ENCODE measurements at places on chromosomes 7 and 10. TPM values are rescaled to one million over a fixed set of nuclear protein-coding genes. Genes with fewer than 3 reads are reported as not detected.

Gene STX1A
- 10.6 TPM for total RNA-seq

Gene RELN
- total RNA-seq = not detected

Gene C10orf62
- total RNA-seq = not detected

DNA sequence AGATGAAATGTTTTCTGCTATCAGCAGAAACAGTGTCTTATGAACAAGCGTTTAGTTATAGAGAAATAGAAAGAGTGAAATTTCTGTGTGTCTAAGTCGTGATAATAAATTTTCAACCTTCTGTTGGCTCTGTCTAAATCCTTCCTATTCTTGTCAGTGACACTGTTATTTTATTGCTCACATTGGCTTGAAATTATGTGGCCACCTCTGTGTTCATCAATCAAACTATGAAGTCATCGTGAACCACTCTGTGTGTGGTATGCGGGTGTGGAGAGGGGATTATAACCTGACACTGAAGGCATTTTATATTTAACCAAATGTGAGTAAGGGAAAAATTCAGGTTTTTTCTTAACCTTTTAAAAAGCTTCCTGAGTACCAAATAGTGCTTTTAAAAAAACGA, 12.3 kb downstream of the AOAH start:
- H3K36me3 ChIP-seq = peaks cover 56% of the 10 kb centered on the region
- DNase-seq = no peak
- no peak overlapping the region for H3K27ac ChIP-seq
- H3K4me3 ChIP-seq = no peak overlapping the region
- no peaks in the 10 kb centered on the region for H3K27me3 ChIP-seq
- peaks cover 44% of the 10 kb centered on the region for H3K4me1 ChIP-seq

DNA sequence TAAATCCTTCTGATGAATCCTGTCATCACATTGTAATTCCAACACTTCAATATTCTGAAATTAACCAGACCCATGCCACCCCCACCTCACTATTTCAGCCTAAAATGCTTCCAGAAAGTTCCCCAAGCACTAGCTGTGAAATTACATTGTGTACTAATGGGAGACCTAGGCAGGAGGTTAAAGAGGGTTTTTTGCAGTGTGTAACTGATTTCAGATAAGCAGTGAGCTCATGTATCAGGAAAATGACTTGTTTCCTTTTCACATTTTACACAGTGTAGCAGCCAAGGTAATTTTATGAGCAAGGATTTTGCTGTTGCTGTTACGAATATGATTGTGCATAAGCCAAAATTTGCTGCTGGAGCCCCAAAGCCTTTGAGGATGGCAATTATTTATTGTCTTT, 129.0 kb downstream of the INHBA start:
- no peaks in the 10 kb centered on the region for H3K36me3 ChIP-seq
- DNase-seq = no peak
- H3K4me1 ChIP-seq = no peaks in the 10 kb centered on the region
- H3K27me3 ChIP-seq = no peaks in the 10 kb centered on the region
- no peak overlapping the region for H3K27ac ChIP-seq

DNA sequence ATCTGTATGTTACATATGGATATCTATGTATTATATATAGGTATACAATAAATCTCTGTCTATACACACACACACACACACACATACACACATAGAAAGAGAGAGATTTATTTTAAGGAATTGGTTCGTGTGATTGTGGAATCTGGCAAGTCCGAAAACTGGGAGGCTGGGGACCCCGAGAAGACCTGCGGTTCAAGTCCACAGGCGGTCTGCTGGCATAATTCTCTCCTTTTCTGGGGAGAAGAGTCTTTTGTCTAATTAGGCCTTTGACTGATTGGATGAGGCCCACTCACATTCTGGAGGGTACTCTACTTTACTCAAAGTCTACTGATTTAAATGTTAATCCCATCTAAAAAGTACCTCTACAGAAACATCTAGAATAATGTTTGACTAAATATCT, 65.1 kb downstream of the PAPSS2 start:
- H3K27ac ChIP-seq = no peak overlapping the region
- H3K27me3 ChIP-seq = peaks cover 22% of the 10 kb centered on the region
- no peak for DNase-seq
- no peaks in the 10 kb centered on the region for H3K36me3 ChIP-seq
- H3K4me3 ChIP-seq = no peak overlapping the region
